ENCODE measurements at places on chromosomes 5 and 9.

DNA sequence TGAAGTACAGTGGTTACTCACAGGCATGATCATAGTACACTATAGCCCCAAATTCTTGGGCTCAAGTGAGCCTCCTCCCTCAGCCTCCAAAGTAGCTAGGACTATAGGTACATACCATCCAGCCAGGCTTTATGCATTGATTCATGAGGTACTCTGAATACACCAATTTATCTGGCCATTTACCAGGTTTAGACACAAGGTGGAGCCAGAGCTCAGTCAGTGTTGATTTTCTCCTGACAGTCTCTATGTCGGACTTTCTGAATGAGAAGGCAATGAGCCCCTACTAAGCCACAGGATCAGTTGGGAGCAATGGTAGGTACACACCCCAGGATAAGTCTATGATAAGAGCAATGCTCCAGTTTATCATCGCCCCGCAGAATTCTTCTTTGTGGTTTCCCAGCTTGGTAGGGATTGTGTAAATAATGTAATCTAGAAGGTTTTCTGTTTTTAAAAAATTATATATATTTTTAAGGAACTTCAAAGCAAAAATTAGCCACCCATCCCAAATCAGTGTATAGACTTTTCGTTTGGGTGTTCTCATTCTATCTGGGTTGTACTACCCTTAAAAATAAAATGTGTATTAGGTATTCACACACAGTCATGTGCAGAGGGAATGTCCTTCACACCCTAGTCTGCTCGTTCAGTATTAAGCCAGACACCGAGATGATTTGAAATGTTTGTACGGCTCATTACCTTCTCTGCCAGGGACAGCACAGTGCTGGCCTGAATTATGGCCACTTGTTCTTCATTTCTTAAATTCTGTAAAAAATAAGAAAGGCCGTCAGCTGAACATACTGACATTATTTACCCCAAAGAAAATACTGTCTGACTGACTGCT, 118.4 kb upstream of the DPYSL3 start:
- peak; percentile 77 for DNase-seq

GRCh38 chr5:139664086-139664693, 16.0 kb downstream of the CXXC5 start:
- DNase-seq: peak; percentile 100

- peak; percentile 10 for DNase-seq
These were observed 193.1 kb downstream of the HSD17B3 start for GRCh38 chr9:96108691-96109380.

DNA sequence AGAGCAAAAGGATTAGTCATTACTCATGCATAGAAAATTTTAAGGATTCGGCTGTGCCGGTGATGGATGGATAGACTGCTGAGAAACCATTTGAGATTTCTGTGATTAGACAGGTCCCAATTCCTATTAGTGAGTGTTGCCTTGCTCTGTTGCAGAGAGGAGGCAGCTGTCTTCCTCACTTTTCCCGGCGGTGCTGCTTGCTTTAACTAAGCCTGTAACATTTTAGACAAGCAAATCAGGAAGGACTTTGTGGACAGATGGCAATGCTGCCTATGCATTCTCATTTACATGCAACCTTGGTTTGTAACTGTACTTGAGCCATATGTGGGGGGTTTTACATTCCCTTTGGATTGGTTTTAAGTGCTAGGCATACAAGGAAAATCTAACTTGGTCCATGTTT, 1176.3 kb downstream of the CDH18 start:
- no peak for DNase-seq

DNA sequence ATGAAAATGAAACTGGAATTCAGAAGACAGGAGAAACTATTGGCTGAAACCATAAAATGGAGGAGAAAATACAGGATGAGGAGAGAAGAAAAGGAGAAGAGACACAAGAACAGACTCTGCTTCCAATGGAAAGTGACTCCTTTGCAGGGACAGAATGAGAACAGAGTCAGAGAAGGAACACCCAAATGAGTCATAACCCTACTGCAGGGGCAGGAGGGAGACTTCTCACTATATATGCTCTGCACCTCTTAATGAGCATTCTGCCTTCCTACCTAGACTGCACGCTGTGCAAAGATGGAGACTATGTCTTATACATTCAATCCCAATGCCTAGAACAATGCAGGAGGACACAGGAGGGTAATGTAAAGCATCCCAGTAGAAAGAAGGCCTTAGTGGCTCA, 2.1 kb downstream of the SAXO1 start:
- no peak for DNase-seq

DNA sequence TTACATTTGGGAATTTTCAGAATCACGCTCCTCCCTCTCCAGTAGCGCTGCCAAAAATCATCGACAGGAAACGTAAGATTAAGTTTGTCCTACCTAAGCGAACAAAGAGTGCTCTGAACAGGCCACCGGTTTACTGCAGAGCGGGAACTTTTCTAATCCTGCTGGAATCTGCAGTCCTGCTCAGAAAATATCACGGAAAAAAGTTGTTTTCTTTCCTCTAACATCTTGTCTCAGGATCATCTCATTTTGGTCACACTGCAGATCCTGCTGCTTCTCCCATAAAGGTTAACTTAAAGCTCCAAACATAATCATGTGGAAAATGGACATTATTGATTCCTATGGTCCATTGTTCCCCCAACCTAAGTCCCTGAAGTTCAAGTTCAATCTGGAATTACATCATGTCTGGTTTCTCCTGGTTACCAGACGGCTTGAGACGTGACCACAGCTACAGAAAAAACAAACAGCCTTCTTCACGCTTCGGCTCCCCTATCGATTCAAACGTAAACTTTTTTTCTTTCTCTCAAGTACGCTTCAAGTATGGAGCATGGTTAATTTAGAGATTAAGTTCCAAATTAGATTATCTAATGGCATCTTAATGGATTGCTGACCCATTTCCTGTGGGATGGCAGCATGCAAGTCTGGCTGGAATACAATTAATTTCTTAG, 217.6 kb downstream of the NFIB start:
- DNase-seq: no peak

DNA sequence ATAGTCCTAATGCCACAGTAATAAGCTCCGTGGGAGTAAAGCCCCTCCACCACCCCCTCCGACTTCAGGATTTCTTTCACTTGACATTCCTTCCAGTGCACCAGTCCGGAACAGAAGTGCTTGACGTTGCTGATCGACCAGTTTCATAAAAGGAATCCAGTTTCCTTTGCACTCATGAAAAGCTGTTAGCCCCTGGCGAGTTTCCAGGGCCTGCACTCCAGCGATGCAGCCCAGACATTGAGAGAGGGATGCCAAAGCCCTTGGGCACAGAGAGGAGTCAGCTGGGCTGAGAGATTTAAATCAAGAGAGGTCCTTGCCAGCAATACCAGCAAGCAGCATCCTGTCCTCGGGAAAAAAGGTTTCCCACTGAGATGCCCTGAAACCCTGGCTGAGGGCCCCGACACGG, 170.1 kb downstream of the GABBR2 start:
- no peak for DNase-seq

DNA sequence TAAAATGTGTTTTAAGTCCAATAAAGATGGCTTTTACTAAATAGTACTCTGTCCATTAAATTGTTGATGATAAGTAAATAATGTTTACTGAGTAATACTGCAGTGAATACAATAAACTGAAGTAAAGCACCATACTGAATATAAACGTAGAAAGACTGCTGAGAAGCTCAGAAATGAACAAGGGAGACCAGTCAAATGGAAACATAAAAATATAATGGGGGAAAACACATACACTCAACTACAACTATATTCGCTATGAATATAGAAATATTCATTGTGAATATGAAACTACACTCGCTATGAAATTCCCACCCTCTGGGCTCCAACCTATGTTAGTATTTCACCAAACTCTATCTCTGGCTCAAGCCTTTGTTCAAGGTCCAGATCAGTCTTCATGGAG, 41.9 kb upstream of the UBQLN1 start:
- no peak for DNase-seq

DNA sequence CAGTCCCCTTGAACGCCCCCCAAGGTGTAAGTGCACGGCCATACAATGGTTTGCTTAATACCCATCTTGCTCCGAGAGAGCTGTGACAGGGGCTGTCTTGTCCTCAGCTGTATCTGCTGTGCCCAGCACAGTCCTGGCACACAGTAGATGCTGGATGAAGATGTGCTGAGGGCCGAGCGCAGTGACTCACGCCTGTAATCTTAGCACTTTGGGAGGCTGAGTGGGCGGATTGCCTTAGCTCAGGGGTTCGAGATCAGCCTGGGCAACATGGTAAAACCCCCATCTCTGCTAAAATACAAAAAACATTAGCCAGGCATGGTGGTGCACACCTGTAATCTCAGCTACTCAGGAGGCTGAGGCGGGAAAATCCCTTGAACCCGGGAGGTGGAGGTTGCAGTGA, 53.6 kb downstream of the C9orf50 start:
- no peak for DNase-seq

GRCh38 chr5:79555418-79555817, 41.5 kb upstream of the HOMER1 start:
- DNase-seq: no peak

GRCh38 chr5:169647566-169647965, 10.5 kb downstream of the DOCK2 start:
- peak; percentile 52 for DNase-seq

DNA sequence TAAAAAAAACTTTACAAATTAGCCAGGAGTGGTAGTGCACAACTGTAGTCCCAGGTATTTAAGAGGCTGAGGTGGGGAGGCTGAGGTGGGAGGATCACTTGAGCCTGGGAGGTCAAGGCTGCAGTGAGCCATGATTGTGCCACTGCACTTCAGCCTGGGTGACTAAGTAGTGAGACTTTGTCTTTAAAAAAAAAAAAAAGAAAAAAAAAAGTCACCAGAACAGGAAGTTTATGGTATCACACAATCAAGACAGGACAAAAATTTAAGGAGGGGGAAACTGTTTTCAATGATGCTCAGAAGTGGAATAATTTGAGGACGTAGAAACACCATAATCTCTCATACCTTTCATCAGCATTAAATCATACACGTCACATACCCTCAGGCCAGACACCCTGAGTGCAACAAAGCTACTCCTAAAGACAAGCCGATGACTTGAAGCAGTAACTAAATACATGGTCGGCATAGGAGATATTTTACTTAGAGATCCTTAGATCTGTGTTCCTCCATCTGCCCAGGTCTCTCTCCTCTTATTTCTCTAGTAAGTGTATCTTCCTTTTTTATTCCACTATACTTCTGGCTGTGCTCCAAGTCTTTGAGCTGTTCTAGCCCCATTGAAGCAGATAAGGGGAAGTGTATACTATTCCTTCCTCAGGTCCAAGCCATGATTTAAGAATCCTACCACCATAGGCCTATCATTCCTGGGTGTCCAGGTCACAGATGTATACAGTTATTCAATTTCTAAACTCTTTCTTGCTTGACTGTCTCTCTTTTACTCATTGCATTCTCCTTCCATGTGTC, 91.3 kb upstream of the APC start:
- DNase-seq: peak; percentile 51

Data from inflammatory macrophage (primary cell).